ENCODE measurements at places on chromosomes 5 and 9.
A peak's percentile ranks its signal among the peaks of the same experiment; 100 is the strongest.

DNA sequence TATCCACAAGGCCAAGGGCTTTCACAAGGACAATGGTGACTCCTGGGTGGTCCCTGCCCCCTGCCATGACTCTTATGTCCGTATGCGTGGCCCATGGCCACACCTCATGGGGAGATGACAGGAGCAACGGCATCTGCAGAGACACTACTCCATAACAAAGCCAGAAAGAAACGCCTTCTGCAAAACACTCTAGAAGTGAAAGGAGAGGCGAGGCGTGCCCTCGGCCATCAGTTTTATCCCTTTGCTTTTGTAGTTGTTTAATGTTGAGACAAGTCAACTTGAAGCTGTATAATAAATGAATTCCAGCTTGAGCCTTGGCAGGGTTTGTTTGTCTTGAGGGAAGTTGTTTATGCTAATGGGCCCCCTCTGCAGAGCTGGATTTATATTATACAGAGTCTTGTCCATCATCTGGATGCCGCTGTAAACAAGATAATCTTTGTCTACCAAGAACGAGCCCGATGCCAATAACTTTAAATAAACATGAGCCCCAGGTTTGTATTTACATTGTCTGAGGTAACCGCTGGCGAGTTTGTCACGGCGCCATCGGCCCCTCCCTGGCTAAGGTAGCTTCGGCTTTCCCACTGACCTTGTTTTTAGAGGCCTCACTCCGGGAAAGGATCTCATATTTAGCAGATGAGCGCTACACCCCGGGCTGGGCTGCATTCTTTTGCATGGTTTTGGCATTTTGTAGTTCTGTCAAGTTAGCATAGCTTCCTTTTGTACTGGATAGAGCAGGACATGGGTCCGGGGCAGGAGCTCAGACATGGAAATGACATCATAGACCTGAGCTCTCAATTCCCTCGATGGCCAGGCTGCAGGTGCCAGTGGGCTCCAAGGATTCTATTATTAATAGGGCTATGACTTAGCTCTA, 165.3 kb downstream of the ERCC6L2 start:
- no peak for DNase-seq

DNA sequence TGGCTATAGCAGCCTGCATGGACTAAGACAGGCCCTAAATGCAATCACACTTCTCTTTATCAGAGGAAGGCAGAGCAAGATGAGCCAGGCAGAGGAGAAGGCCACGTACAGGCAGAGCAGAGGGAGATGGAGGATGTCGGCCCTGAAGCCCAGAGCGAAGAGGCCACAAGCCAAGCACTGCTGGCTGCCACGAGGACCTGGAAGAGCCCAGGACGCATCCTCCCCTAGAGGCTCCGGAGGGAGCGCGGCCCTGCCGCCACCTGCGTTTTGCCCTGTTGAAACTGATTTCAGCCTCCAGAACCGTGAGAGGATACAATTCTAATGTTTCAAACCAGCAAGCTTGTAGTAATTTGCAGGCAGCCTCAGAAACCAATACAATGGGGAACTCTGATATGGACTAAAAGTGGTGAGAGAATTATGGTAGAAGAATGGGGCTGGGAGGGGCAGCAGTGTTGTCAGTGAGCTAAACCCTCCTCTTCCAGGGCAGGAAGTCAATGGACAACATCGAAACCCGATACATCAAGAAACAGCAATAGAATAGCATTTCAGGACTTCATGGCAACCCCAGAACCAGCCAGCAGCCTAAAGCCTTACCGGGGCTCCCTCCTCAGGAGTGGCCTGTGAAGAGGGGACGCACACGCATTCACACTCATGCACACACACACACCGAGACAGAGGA, 32.6 kb downstream of the ADAMTS2 start:
- DNase-seq = no peak

- DNase-seq = no peak
Observed at GRCh38 chr5:128395073-128395472, 143.0 kb downstream of the FBN2 start.

- no peak for DNase-seq
Observed at GRCh38 chr5:161544350-161544765, 2.2 kb downstream of the GABRB2 start.

GRCh38 chr5:16709691-16710433, 93.1 kb upstream of the RETREG1 start:
- DNase-seq = no peak

- no peak for DNase-seq
Observed at GRCh38 chr5:95777441-95777840, 45.1 kb downstream of the GLRX start.

GRCh38 chr5:144421411-144421810, 250.7 kb downstream of the KCTD16 start:
- DNase-seq = no peak

GRCh38 chr5:128413356-128413755, 124.7 kb downstream of the FBN2 start:
- DNase-seq = no peak

GRCh38 chr5:136926073-136926472, 560.7 kb upstream of the TRPC7 start:
- DNase-seq = no peak

DNA sequence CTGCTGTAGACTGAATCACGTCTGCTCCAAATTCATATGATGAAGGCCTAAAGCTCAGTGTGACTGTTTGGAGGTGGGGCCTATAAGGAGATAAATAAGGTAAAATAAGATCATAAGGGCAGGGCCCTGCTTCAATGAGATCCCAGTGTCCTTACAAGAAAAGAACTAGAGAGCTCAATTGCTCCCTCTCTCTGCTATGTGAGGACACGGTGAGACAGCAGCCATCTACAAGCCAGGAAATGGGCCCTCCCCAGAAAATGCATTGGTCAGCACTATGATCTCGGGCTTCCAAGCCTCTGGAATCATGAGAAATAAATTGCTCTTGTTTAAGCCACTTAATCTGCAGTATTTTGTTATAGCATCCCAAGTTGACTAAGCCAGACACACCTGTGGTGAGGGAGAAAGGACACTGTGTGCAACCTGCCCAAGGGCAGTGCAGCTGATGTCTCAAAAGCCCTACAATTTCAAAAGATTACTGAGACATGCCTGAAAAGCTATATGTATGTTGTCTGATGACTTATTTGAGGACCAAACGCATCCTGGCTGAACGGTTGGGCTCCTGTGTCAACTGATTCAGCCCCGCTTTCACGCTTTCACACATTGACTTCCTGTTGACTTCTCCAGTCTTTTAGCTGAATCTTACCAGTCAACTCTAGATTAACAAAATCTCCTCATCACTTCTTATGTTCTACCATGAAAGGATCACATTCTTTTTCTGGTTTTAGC, 13.2 kb downstream of the GZMK start:
- peak; percentile 24 for DNase-seq

DNA sequence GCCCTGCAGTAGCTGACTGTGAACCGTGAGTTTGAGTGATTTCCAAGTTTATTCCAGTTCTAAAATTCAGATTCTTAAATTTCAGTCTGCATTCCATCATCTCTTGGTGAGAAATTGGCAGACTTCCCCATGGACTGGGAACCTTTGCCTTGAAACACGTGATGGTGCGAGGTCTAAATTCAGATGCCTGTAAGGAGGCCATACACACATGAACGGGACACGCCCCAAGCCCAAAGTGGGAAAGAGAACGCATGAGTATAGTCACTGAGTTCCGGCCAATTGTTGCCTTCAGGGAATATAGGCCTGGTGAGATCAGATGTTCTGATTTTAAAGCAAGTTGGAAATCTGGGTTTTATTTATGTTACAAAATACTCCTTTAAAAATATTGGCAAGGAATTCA, 1084.4 kb upstream of the WWC1 start:
- DNase-seq = no peak

- DNase-seq = no peak
Observed at GRCh38 chr5:173699966-173700365, 83.5 kb upstream of the BOD1 start.

DNA sequence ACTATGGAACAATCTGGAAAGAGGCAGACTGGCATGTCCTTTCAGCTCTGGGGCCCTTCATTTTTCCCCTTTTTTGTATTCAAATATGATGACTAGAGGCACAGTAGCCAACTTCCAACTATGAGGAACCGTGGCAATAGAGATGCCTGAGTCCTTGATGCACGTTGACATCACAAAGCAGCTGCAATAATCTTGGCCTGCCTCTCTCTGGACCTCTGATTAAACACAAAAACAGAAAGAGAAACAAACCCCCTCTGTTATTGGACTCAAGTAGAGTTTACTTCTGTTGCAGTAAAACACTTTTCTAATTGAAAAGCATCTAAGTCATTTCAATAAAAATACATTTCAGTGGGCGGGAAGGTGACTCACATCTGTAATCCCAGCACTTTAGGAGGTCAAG, 122.2 kb upstream of the GRAMD2B start:
- no peak for DNase-seq

- DNase-seq = no peak
Observed at GRCh38 chr5:167451076-167451475, 840.4 kb upstream of the WWC1 start.

DNA sequence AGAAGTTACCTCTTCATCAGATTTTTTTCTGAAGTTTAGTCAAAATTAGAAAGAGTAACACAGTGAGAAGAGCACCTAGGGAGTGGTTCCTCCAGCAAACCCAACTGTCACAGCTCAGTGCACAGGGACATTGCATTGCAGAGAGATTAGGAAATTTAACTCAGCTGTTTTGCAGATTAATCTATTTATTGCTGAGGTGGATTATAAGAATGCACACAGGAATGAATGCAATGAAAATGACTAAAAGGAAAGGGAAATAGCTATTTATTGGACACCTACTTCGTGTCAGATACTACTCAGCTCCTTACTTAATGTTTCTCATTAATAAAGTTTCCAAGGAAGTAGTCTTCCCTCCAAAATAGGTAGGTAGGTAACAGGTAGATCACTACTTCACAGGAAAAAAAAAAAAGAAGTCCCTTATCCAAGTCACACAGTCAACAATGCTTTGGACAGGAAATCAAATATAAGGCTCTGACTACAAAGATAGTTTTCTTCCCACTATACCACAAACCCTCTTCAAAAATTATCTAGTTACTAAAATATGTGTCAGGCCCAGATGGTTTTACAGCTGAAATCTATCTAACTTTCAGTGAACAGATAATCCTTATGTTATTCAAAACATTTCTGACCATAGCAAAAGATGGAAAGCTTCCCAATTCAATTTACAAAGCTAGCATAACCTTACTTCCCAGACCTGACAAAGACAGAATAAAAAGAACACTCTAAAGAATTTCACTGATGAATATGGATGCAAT, 442.2 kb upstream of the MPDZ start:
- DNase-seq = no peak

- DNase-seq = no peak
Observed at GRCh38 chr5:375921-376798, 54.6 kb downstream of the AHRR start.

- DNase-seq = no peak
Observed at GRCh38 chr5:55333811-55334210, 26.0 kb downstream of the MTREX start.

DNA sequence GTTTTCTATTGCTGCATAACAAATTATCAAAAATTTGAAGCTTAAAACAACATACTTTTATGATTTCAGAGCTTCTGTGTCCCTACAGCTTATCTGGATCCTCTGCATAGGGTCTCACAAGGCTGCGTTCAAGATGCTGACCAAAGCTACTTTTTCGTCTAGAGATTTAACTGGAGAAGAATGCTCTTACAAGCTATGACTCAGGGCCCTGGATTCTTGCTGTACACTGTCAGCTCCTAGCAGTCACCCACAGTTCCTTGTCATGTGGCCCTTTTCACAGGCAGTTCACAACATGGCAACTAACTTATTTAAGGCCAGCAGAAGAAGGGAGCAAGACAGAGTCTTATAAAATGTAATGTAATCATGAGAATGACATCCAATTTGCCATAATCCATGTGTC, 70.8 kb upstream of the FAM174A start:
- no peak for DNase-seq

DNA sequence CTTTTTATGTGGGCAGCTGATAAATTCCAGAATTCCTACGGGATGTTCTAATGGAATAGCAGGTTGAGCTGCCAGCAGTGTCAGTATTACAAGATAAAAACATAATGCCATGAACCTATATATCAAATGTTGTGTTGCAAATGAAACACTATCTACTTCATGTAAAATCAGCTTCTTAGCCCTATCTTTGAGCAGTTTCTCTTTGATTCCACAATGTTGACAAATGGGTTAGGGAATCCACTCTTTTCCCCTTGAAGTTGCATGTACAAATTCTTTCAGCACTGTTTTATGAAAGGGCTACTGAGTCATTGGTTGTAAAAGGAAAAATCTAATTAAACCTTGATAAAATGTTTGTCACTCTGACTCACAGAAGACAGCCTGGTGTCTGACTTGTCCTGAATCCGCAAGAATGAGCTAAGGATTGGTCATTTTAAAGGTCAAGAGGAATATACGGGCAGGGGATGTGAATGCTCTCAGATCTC, 950.6 kb upstream of the NUDT12 start:
- DNase-seq = no peak

DNA sequence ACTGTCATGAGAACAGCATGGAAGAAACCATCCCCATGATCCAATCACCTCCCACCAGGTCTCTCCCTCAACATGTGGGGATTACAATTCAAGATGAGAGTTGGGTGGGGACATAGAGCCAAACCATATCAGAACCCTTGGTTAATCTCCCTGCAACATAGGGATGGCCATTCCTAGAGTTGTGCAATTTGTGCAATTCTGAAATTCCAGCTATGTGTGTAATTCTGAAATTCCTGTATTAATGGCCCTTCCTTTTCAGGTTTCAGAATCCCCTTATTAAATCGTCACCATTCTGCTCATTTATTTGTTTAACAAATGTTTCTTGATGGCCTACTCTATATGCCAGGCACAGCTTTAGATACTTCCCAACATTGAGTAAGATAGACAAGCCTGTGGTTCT, 282.6 kb downstream of the SMARCA2 start:
- DNase-seq = no peak

DNA sequence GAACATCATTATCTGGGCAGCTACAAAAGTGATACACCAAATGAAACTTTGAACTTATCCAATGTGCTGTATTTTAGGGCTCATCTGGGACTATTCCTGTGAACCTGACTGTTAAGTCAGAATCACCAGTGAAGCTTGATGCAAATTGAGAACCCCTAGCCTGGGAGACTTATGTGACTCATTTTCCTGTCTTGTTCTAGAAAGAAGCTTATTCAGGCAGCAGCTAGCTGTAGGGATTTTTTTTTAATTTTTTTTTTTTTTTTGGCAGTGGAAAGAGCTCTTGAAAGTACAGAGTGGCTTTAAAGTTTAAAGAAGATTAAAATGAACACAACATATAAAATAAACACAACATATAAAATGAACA, 81.1 kb upstream of the TNFAIP8 start:
- DNase-seq = no peak

- no peak for DNase-seq
Observed at GRCh38 chr5:50886657-50887345, 220.4 kb downstream of the PARP8 start.

- DNase-seq = no peak
Observed at GRCh38 chr5:133967698-133968203, 674 bp downstream of the C5orf15 start.

- no peak for DNase-seq
Observed at GRCh38 chr9:123865226-123866000, 64.5 kb downstream of the DENND1A start.

GRCh38 chr5:117947121-117947520, 1041.2 kb downstream of the DTWD2 start:
- DNase-seq = no peak
